ENCODE measurements at places on chromosomes 3 and 15.

DNA sequence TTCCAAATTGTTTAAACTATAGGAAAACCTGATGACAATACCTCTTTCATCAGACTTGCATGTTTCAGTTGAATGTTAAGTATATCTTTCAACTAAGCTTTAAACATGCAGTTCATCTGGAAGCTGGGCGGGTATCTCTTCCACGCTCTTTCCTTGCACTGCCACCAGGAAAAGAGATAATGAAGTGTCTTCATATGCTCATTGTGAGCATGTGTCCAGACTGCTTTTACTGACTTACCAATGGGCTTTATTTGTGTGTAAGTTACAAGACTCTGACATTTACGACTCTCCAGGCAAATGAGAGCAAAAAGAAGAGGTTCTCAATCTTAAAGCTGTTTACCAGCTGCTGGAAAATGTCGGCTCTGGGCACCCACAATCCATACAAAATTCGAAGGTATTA, 52.8 kb downstream of the TMEM212 start:
- no peak for DNase-seq

DNA sequence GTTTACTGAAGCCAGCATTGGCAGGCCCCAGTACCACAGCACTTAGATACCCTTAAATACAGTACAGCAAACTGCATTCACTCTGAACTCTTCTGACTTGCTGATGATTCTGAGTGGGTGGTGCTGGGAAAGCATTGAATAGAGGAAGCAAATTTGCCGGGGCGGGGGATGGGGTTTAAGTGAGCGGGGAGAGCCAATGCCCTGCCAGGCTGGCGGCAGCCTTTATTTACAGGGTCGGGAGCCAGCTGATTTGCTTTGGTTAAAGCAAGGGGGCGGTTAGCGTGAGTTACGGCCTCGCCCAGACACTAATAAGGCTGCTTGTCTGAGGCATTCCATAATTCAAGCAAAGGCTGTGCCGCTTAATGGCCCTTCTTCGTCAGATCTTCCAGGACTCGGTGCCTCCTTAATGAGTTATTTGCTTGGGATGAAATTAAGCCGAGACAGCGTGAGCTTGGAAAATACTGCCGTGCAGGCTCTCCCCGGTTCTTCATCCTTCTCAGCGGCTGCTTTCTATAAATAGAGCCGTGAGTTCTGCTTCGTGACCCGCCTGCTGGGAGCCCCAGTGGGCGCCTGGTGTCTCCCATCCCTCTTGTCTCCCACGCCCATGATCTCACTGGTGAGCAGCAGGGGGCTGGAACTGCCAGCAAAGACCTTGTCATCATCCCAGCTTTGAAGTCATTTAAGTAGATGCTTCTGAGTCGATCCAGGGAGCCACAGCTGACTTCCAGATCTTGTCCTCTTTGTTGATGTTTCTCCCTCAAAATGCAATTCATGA, 25.8 kb downstream of the SPSB4 start:
- DNase-seq = no peak

- DNase-seq = peak; percentile 40
These were observed 109.3 kb downstream of the SHQ1 start for GRCh38 chr3:72738752-72739530.

GRCh38 chr3:64214381-64215018, 10.8 kb downstream of the PRICKLE2 start:
- DNase-seq = no peak

DNA sequence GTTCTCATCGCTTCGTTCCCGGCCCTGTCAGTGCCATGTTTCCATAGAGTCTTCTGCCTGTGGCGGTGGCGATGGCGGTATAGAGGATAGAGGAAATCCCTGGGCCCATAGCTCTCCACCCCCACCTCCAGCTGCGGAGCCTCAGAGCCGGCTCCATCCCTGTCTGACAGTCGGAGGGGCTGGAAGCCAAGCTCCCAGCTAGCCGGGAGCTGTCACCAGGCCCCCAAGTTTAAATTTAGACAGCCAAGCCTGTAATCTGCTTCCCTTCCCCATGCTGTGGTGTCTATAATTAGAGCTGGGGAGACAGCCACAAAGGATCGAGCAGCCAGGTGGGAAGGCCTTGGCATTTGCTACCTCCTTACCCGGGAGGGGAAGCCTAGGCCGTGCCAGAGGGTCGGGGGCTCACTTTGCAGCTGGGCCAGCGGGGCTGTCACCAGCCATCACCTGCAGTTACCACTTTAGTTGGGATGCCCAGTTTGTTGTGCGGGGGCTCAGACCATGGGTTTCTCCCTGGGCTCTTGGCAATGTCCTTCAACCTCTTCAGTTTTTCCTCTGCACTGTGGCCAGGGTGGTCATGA, 56.3 kb upstream of the SEC13 start:
- DNase-seq = no peak

DNA sequence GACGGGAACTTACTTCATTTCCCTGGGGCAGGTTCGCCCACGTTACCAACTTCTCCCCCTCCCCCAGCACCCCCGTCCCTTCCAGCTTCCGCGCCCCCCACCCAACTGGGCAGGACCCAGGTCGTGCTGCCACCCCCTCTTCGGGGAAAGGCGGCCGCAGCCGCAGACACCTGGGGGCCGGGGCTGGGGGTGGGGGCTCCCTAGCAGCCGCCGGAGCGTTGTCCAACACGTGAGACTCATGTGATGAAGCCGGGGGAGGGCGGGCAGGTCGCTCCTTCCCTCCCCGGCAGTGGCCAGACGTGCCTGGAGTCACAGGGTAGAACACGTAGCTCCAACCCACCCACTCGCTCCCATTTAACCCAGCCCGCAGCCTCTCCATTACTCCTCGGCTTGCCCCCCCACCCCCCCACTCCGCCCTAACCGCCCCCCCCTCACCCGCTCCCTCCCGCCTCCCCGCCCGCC, 240 bp upstream of the BHLHE40 start:
- peak; percentile 99 for DNase-seq

DNA sequence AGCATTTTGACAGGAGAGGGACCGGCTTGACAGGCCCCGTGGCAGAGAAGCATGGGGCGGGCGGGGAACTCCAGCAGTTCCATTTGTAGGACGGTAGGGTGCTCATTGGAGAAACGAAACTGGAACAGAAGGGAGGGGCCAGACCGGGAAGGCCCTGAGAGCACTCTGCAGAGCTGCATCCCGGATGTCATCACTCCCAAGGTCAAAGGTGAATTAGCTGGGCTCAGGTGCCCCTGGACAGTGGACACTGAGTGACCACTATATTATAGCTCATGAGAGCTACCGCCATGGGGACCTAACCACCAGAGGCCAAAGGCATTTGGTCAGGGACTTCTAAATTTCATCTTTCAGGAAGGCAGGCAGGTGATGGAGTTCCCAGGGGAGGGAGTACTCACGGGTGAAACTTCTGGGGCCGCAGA, 7.3 kb downstream of the CSRNP1 start:
- DNase-seq = no peak

GRCh38 chr3:143307613-143308183, 188.1 kb downstream of the CHST2 start:
- no peak for DNase-seq

DNA sequence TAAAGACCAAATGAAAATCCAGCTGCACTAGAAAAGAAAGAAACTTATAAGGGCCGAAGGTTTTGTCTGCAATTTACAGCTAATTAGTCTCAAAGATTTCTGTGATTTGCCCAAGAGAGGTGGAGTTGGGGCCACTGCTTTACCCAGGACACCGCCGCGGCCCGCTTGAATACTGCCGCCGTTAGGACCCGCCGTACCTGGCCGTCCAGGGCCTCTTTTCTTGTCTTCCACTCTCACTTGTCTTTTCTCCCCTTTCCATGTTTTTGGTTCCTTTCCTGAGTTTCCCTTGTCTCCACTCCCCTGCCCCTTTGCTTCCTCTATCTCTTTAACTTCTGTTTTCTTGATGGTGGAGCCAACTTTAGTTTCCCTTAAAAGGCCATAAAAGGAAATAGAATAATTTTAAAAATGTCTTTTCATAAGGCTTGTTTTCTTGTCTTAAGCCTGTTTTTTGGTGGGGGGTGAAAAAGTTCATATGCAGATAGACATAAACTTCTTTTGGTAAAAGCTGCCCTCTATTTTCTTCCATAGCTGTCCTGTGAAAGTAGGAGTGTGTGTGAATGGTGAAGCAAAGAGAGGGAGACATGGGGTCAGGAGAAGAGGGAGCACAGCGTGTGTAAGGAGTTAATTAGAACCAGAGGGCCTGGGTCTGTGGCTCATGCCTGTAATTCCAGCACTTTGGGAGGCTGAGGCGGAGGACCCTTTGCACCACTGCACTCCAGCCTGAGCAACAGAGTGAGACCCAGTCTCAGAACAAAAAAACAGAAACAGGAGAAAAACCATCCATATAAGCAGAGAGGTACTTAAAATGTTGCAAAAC, 16.0 kb upstream of the CCNL1 start:
- no peak for DNase-seq

GRCh38 chr3:187753516-187753915, 8.2 kb upstream of the BCL6 start:
- no peak for DNase-seq

DNA sequence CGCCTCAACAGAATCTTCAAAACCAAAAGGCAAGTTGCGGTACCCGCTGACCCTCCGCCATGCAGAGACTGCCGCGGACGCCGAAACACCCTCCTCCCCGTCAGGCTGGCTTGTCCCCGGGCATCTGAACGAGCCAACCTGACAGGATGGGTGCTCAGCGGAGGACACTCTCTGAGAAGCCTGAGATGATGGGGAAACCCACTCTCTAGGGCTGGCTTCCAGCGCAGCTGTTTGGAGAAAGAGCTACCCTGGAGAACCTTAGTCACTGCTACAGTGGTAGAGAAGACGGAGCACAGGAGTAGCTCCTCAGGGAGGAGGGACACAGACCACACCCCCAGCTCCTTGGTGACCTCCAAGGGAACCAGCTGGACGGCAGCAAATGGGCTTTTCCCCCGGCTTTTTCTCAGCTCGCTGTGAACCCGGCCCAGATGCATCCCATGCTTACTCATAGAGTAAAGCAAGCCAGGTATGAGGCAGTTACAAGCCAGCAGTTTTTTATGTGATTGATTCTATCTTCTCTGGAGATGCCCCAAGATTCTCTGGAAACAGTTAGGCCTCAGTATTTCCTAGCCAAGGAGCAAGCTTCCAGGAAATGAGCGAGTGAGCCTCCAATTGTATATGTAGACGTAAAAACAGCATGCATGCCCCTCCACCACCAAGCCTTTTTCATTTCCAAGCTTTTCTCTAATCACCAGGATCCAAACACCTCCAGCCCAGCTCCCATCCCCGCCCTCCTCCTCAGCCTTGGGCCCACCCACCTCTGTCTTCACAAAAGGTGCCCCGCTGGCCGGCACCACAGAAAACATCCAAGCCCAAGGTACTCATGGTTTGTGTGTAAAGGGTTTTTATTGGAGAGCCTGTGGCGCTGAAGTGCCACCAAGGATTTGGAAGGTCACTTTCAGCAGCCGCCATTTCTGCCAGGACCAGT, 38.7 kb downstream of the FAM174B start:
- no peak for DNase-seq

GRCh38 chr3:46659285-46659684, 34.2 kb downstream of the ALS2CL start:
- DNase-seq = no peak

- DNase-seq = no peak
These were observed 325.9 kb upstream of the TBL1XR1 start for GRCh38 chr3:177523067-177523675.

- no peak for DNase-seq
These were observed 3.8 kb upstream of the TMOD3 start for GRCh38 chr15:51825698-51826097.

- DNase-seq = no peak
These were observed 222.7 kb downstream of the EFHB start for GRCh38 chr3:19711160-19711782.

DNA sequence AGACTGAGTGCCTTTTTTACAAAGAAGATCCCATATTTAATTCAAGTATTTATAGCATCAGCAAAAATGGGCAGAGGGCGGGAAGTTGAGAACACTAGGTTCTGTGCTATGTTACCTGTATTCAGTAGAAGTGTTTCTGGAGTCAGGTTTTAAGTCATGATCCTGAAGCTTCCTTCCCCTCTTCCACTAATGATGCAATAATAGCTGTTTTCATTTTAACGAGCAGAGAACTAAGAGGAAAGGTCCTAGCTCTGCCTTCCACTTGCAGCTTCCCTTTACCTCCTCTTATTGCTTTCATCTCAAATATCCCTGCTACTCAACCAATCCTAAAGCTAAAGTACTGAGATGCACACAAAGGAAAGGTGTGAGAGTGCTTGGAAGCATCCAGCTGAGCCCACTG, 16.9 kb upstream of the TMOD3 start:
- DNase-seq = no peak

- no peak for DNase-seq
These were observed 729.7 kb downstream of the ROBO1 start for GRCh38 chr3:79038057-79038456.

DNA sequence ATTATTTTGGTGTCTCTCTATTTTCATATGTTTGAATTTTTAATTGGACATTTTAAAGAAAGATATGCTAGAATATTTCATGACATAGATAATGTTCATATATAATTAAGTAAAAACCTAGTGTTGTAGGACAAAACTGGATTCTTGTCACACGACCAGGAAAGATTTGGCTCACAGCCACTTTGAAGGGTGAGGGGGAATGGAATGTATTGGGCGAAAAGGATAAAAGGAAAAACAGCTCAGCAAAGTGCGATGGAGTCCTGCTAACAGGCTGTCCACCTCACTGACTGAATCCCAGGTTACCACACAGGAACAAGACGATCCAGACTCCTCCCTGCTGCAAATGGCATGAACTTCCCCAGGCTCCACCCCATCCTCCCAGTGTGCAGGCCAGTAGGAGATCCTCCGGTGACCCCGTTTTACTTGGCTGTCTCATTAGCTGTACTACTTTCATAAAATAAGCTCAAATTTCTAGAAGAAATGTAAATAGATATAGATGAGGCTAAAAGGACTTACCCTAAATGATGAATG, 186.2 kb downstream of the CD47 start:
- no peak for DNase-seq

- no peak for DNase-seq
These were observed 11.7 kb upstream of the MBNL1 start for GRCh38 chr3:152256851-152257562.

DNA sequence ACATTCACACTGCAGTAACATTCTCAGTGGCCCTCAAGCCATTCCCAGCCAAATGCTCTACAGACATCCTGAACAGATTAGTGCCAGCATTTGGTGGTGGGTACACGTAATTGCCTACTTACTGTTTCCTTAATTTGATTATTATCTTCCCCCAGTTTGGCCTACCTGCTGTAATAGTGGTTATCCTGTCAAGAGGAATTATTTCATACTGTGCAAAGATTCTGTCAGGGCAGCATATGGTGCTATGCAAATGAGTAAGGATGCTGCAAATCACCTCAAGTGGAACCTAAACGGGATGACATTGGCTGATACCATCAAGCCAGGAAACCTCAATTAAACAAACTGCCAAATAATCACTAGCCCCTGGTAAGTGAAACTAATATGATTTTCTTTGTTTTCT, 88.7 kb downstream of the SEMA6D start:
- no peak for DNase-seq
